Brain pericyte (primary cell): ENCODE measurements at places on chromosomes 16 and 17.

DNA sequence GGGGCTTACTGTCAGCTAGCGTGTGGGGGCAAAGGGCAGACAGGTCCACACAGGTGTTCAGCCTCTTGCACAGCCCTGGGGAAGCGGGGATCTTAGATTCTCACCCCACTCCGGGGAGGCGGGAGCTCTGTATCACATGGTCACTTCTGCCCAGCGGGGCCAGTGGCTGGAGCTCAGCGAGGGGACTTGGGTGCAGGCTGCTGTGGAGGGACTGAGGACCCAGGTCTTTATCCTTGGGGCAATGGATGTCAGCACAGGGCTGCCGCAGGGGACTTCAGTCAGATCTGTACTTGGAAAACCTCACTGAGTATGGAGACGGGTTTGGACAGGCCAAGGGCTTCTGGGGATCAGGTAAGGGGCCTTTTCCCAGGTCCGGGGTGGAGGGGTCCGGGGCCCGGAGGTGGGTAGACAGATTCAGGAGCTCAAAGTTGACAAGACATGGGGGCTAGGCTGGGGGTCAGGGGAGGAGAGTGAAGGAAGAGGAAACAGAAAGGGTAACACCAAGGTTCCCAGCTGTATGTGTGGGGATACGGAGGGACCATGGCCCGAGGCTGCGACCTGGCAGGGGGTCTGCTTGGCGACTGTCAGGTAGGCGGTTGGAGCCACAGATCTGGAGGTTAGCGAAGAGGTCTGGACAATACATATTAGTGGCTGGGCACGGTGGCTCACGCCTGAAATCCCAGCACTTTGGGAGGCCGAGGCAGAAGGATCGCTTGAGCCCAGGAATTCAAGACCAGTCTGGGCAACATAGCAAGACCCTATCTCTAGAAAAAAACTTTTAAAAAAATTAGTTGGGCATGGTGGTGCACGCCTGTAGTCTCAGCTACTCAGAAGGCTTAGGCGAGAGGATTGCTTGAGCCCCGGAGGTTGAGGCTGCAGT is 15.1 kb upstream of the BAIAP2 start:
- DNase-seq = no peak

GRCh38 chr16:65181071-65181561 is 59.3 kb upstream of the CDH11 start:
- no peak for DNase-seq

GRCh38 chr16:57049678-57050077 is 42.7 kb upstream of the CPNE2 start:
- no peak for DNase-seq

- no peak for DNase-seq
Observed at GRCh38 chr16:11181899-11182279, 74.1 kb downstream of the SOCS1 start.

DNA sequence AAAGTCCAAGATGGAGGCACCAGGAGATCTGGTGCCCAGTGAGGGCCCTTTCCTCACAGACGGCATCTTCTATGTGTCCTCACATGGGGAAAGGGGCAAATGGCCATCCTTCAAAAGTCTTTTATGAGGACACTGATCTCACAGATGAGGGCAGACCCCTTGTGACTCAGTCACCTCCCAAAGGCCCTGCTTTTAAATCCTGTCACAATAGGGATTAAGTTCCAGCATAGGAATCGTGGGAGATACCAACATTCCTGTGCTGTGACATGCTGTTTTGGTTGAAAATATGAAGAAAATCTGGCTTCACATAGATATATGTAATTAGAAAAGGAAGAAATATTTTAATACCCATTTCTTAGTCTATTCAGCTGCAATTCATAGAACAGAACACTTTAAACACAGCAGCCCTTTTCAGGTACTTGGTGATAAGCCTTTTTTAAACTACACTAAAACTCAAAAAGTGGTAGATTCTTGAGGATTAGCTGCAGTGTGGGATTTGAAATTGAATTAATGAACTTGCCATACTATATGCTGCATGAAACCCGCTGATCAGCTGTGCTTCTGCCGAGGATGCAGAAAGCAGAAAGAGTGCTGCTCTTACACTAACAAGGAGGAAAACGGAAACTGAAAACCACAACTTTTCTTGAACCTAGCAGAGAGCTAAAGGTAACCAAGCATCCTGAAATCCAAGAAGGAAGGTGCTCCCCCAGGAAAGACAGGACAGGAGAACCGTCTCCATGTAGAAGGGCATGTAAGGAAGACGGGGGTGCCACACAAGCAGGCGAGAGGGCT is 32.7 kb downstream of the VPS53 start:
- no peak for DNase-seq

- DNase-seq = no peak
Observed at GRCh38 chr16:11396241-11397048, 51.2 kb downstream of the RMI2 start.

- no peak for DNase-seq
Observed at GRCh38 chr17:74598346-74599022, 6.4 kb upstream of the CD300LD start.

- DNase-seq = no peak
Observed at GRCh38 chr17:36749493-36749892, 148.1 kb downstream of the MRM1 start.

- DNase-seq = no peak
Observed at GRCh38 chr16:68013440-68013839, 2.3 kb downstream of the DPEP2NB start.

DNA sequence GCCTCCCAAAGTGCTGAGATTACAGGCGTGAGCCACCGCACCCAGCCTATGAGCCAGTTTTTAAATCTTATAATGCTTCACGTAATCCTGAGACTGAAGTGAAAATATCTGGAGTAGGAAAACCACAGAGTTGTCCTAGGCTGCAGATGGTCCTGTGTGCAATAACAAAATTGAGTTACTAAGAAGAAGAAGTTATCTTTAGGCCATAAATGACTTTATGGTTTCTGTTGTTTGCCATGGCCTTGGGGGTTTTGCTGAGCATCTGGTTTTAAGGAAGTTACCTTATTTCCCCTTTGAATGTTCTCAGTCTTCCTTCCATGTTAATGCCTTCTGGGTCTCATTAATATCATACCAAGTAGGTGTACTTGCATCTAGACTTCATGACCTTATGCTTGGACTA is 16.5 kb downstream of the NMT1 start:
- no peak for DNase-seq

GRCh38 chr17:37299257-37299980 is 76.4 kb upstream of the C17orf78 start:
- DNase-seq = no peak

DNA sequence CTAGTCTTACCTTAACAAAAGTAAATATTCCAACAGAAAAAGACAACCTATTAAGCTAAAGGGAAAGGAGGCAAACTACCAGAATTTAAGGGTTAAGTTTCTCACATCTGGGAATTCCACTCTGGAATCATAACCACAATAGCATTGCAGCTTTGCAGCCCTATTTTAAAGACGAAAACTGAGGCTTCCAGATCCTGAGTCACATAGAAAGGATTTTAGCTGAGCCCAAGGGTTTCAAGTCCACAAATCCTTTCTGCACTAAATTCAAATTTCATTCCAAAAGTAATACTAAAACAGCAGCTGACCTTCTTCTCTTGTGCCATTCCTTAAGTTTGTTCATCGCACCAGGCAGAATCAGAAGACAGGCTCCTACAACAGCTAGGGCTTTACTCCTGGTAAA is 17.8 kb downstream of the XYLT1 start:
- DNase-seq = no peak

GRCh38 chr16:56264609-56264972 is 73.3 kb downstream of the GNAO1 start:
- DNase-seq = no peak

DNA sequence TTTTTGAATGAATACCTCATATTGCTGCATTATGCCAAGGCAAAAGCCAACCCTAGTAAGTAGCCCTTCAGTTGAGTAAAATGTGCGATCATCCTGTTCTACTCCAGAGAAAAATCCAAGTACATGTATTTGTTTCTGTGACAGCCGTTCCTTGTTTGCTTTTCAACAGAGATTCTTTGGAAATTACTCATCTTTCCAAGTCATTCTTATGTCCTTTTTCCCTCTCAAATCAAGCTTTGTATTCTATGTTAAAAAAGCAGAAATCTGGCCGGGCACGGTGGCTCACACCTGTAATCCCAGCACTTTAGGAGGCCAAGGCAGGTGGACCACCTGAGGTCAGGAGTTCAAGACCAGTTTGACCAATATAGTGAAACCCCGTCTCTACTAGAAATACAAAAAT is 112.9 kb upstream of the HAS3 start:
- DNase-seq = no peak

DNA sequence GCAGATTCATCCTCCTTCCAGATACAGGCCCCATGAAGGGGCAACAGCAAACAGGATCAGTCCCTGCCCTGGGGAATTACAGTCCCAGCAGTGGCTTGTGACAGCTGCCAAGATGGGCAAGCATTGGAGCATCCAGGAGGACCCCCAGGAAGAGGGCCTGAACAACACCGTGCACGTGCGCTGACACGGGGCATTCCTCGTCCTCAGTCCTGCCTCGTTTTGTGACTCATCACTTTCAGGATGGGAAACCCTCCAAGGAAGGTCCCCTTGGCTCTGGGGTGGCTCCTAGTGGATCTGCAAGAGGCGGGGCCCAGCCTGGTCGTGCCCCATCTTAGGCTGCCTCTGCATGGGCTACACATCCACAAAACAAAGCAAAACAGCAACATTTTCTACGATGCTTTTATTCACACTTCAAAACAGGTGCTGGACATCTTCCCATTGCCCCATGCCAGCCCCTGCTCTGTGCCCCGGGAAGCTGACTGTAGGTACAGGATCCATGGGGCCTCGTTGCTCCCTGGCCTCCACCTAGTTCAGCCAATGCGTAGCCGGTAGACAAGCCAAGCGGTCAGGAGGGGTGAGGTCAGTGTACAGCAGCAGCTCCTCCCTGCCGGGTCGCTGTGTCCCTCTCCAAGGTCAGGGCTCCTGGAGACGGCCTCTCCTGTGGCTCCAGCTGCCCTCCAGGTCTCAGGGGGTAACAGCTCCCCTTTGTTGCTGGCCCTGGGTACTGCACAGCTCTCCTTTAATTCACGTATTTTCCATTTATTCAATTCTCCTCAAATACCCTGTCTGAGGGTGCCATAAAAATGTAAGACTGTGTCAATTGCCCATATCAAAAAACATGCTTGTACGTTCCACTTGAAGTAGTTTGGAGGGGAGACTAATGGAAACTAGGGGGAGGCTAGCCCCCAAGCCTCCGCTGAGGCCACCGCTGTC is 32.2 kb downstream of the ACTG1 start:
- DNase-seq = no peak

- no peak for DNase-seq
Observed at GRCh38 chr17:58536542-58536941, 22.1 kb upstream of the MTMR4 start.

- no peak for DNase-seq
Observed at GRCh38 chr17:30332057-30332542, 1.8 kb downstream of the TMIGD1 start.

GRCh38 chr17:82226809-82227628 is 1.8 kb upstream of the SLC16A3 start:
- no peak for DNase-seq

- DNase-seq = no peak
Observed at GRCh38 chr17:45369421-45369820, 52.6 kb upstream of the MAP3K14 start.
